Activated CD4-positive, alpha-beta T cell treated with anti-CD3 and anti-CD28 coated beads, Interleukin-2, amount 50 U/mL, for 4 hours (primary cell): ENCODE measurements at places on chromosomes 3 and 15.

- no peak for DNase-seq
Measured at GRCh38 chr3:32675650-32676049, 9.3 kb upstream of the CNOT10 start.

GRCh38 chr15:33534642-33535041 lies 223.9 kb downstream of the RYR3 start:
- no peak for DNase-seq

DNA sequence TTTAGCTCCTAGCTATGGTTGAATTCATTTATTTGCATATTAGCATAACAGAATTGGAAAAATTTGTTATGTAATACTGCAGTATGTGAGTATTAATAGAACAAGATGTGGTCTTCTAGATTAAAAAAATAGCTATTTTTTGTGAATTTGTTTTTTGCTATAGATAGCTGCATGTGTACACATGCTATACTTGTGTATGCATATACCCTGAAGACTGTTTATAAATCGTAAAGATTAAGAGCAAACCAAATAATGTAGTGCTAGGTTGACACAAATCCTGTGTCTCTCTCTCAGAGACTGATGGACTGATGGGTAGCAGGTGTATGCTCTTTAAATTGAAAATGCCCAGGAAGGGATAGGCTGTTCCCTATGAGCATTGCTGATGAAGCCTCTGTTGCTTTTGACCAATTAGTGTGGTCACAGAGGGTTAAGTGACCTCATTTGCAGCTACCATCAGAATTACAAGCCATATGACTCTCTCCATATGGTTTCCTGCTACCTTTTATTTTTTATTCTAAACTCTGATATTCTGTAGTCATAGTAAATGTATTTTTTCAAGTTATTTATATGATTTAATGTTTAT lies 9.0 kb downstream of the PLCL2 start:
- DNase-seq, result no peak

DNA sequence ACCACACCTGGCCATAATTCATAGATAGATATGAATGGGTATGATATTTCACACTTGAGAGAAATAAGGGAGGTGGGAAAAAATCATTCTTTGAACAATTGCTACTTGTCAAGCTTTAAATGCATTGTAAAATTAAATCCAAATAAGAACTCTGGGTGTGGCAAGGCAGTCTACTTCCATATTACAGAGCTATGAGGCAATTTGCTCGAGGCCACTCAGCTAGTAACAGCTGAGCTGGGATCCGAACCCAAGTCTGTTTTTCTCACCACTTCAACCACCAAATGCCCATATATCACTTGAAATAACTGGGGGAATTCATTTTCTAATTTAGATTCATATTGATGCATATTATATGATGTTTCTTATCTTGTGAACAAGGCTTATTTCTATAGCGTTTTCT lies 482.2 kb upstream of the ADAMTS9 start:
- DNase-seq, result no peak

DNA sequence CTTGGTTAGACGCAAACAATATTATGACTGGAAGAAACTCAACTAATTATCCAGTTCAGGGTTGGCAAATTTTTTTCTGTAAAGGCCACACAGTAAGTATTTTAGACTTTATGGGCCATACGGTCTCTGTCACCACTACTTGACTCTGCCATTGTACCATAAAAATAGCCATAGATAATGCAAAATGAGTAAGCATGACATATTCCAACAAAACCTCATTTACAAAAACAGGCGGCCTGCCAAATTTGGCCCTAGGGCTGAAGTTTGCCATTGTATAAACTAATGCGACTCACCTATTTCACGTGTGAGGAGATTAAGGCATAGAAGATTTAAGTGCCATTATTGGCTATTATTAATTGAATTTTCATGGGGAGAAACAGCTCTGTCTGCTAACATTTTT lies 116.8 kb upstream of the CNTN6 start:
- no peak for DNase-seq

GRCh38 chr3:127714125-127714571 lies 41.4 kb downstream of the ABTB1 start:
- DNase-seq, result no peak
